ENCODE measurements at places on chromosomes 6 and 20.
A peak's percentile ranks its signal among the peaks of the same experiment; 100 is the strongest.

- no peak for DNase-seq
Observed at GRCh38 chr6:81793821-81794475, 41.5 kb upstream of the TENT5A start.

- DNase-seq, result no peak
Observed at GRCh38 chr20:61082720-61083119, 169.3 kb upstream of the CDH4 start.

- no peak for DNase-seq
Observed at GRCh38 chr6:26250698-26251044, 114.3 kb upstream of the BTN3A2 start.

DNA sequence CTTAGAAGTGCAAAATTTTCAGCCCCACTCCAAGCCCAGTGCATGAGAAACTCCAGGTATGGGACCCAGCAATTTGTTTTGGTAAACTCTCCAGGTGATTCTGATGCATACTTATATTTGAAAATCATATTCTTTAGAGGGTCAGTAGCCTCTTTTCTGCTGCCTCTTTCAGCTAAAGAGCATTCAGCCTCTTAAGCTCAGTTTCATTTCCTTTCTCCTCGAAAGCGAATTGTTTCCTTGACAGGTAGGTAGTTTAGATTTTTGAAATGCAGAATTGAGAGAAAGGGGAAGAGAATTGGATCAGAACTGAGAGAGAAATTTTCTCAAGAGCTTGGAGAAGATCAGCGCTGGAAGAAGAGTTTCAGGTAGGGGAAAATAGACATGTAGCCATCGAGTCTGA is 995.8 kb upstream of the FLRT3 start:
- no peak for DNase-seq

GRCh38 chr20:39880890-39881289 is 808.1 kb downstream of the MAFB start:
- DNase-seq, result no peak

- no peak for DNase-seq
Observed at GRCh38 chr20:25327521-25328235, 63.0 kb downstream of the ABHD12 start.

DNA sequence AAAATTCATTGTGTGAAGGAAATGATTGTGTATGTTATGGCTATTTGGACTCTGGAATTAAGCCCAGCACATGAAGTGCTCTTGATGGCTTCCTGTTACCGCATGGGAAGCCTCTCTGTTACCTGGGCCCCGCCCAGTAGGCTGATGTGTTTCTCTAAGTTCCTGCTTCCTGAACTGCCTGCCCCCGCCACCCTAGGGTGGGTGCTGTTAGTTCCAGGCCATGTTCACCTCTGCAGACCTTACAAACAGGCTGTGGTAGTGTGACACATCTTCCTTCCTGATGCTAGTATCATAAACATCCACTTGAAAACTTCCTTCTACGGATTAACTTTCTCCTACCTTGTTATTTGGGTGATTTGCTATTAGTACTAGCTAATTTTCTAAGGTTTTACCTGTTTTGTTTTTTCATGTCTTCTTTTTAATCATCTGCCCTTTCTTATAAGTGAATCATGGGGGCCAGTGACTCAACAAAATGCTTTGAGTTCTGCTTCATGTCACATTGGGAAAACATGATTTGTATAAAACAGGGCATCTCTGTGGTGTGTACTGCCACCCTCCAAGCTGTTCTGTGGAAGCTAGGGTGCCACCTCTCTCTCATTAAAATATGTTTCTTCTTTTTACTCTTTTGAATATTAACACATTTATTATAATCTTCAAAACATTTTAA is 40.6 kb downstream of the SH3BGRL2 start:
- DNase-seq, result no peak

GRCh38 chr6:39137245-39137644 is 22.3 kb upstream of the SAYSD1 start:
- no peak for DNase-seq

DNA sequence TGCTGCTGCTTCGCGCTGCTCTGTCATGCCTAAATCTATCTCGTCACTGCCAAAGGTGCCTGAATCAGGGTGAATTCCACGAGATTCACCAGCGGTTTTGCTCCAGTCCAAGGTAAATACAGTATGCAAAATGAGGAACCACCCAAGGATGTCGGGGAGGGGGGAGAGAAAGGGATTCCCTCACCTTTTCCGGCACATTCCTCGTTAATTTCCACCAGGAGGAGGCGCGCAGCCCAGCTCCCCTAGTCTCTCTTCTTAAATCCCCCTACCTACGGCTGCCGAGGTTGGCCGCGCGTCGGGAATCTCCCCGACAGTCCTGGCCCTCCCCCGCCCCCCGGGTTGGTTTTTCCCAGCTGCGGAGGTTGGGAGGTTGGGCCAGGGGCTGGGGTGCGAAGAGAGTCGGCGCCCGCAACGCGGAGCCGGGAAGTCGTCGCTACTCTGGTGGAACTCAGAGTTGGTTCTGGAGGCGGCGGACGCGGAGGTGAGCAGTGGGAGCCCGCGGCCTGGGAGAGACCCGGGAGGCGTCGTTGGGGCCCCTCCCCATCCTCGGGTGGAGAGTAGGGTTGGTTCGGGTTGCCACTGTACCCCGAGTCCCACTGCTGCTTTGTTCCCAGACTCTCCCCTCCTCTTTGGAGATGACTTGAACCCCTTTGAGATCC is at the start of gene TPBG:
TSS of gene TPBG (plus strand) at position 390 of the 659 bp plus-strand sequence. CDS start 1,145 bp downstream, outside the sequence.
- no peak for DNase-seq

DNA sequence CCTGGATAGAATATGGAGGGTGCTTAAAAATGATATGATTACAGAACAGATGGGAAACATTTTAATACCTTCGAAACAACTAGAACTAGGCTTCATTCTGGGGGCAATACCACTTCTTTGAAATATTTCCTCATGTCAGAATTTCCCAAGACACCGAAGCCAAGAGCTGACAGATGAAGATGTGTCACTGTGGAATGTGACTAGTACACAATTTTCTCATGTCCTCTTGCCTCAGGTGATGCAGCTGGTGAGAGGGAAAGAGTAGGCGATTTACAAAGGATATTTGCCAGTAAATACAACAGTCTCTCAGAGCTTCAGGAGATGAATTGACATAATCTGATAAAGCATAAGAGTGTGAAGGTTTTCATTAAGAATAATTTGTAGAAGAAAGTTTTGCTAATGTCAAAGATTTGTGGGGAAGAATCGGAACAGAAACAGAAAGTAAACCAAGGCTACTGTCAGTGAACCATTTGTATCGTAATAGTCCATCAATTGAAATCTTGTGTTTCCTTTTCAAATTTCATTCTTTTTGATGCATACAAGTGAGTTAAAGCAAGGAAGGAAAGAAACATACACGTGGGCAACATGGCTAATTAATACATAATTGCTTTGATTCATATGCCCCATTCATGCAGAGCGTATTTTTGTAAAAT is 164.7 kb upstream of the CCN2 start:
- no peak for DNase-seq

- no peak for DNase-seq
Observed at GRCh38 chr6:14533446-14533845, 415.9 kb downstream of the CD83 start.

- DNase-seq, result no peak
Observed at GRCh38 chr6:106300020-106300780, 25.4 kb downstream of the ATG5 start.

DNA sequence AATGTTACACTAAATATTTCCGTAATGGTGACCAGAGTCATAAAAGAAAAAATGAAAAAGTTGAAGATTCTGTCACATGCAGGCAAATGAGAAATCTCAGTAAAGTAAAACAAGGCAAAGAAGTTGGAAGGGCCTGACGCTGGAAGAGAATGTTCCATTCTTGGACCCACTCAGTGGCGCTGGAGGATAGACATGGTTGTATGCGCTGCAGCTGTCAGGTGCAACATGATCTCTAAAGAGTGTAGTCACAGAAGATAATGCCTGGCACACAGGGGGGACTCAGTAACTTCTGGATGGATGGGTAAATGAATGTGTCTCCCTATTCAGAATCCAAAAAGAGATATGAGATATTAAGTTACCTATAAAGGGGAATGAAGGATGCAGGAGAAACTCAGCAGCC is 116.3 kb downstream of the FAXC start:
- DNase-seq, result no peak

DNA sequence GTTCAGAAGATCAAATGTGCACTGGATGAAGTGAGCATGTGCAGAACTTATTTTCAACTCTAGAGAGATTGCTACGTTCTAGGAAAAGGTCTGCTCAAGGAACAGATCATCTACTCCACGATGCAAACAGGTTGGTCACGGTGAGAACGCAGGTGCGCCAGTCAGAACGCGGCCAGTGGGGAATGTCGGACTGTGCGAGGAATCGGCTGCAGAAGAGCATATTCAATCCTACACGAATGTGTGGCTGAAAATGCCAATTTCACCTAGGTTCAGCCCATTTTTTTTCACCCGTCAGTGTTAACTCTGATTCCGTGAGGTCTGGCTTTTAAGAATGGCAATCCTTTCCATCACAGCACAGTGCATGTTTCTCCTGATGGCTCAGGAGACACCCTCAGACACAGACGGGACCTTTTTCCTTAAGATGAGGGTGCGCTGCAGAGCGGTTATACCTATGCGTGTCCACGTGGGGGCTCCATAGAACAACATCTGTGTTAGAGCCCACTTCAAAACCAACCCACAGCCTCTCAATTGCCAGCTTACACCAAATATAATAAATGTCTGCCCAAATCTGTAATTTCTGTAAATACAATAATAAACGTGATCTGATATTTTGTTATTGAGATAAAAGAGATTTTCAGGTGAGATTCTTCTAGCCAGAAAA is 250.4 kb downstream of the FOXA2 start:
- peak; percentile 68 for DNase-seq

GRCh38 chr6:14799928-14800327 is 445.9 kb upstream of the JARID2 start:
- no peak for DNase-seq

GRCh38 chr6:80215063-80215462 is 108.6 kb downstream of the BCKDHB start:
- DNase-seq, result no peak

DNA sequence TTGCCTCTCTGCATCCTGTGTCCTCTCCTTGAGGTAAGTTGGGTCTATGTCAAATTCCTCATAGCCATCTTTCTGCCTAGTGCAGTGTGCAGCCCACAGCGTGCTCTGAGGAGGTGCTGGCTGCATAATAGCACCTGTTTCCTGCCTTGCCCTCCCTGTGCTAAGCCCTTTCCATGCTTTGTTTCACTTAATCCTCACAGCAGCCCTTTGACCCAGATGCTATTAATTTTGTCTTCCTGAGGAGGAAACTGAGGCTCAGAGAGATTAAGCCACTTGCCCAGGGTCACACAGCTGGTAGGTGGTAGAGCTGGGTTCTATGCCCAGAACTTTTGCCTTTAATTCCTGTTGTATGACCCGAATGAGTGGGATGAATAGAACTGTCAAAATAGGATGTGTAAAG is 13.5 kb downstream of the FAM83D start:
- no peak for DNase-seq

DNA sequence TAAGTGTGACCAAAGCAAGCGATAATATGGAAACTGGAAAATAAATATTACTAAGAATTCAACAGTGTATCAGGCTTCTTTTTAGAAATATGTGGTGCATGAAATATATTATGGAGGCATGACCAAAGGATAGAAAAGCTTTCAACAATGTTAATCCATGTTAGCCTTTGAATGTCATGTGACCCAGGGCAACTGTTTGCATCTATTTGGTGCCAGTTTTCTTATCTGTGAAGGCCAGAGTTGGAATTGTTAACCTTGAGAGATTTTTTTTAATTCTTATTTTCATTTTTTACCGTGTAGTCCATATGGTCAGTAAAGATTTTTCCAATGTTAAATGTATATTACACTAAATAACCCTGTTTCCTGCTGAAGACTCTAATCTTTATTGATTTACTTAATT is 411.1 kb downstream of the BCKDHB start:
- DNase-seq, result no peak

GRCh38 chr6:77666846-77667245 is 14.0 kb downstream of the MEI4 start:
- no peak for DNase-seq

- no peak for DNase-seq
Observed at GRCh38 chr6:154752022-154752421, 18.8 kb downstream of the SCAF8 start.

DNA sequence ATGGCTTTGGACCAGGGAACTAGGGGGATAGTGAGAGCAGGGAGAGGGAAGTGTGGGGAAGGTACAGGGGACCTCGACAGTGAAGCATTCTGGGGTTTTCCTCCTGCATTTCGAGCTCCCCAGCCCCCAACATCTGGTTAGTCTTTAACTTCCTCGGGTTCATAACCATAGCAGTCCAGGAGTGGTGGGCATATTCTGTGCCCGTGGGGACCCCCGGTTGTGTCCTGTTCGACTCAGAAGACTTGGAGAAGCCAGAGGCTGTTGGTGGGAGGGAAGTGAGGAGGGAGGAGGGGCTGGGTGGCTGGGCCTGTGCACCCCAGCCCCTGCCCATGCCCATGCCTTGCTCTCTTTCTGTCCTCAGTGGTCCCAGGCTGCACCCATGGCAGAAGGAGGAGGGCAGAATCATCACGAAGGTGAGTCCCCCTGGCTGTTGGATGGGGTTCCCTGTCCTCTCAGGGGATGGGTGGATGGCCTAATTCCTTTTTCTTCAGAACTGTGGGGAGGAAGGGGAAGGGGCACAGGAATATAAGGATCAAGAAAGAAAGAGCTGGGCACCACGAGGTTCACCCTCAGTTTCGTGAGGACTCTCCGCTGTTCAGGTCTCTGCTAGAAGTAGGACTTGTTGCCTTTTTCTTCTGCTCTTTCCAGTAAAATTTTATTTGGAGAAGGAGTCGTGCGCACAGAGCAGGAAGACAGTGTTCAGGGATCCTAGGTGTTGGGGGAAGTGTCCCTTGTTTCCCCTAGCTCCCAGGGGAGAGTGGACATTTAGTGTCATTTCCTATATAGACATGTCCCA is 4.2 kb downstream of the VEGFA start:
- DNase-seq, result no peak

GRCh38 chr20:16145919-16146318 is 427.3 kb downstream of the KIF16B start:
- DNase-seq, result no peak

All from natural killer cell treated with Interleukin-12 subunit alpha and Interleukin-12 subunit beta and Interleukin-15 and Interleukin-18, amount 100 ng/mL, for 72 hours (primary cell).